ENCODE measurements at places on chromosomes 1 and 21. TPM values are rescaled to one million over a fixed set of nuclear protein-coding genes. Genes with fewer than 3 reads are reported as not detected.

GRCh38 chr1:156114919-156115513, 505 bp downstream of the LMNA start:
- DNase-seq: no peak

- no peak for DNase-seq
Measured at GRCh38 chr21:30326390-30326789, 6.3 kb upstream of the KRTAP26-1 start.

- no peak for DNase-seq
Measured at GRCh38 chr1:89611721-89612120, 21.2 kb upstream of the LRRC8C start.

- peak; percentile 25 for DNase-seq
Measured at GRCh38 chr1:196438329-196438728, 169.9 kb downstream of the KCNT2 start.

DNA sequence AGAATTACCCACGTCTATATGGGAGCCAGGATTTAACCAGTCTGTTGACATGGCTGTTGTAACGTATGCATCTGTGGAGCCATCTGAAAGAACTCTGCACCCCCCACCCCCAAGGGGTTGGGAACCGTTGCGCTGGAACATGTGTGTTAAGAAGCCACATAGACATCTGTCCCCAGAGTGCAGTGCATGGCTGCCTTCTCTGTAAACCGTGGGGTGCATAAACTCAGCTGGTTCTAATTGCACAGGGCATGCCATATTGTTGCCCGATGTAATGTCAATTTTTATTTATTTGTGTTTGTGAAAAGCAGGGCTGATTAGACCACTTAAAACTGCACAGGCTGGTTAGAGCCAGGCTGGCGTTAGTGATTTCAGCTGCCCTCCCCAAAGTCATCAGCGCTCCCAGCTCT, 70.1 kb upstream of the ROR1 start:
- no peak for DNase-seq

DNA sequence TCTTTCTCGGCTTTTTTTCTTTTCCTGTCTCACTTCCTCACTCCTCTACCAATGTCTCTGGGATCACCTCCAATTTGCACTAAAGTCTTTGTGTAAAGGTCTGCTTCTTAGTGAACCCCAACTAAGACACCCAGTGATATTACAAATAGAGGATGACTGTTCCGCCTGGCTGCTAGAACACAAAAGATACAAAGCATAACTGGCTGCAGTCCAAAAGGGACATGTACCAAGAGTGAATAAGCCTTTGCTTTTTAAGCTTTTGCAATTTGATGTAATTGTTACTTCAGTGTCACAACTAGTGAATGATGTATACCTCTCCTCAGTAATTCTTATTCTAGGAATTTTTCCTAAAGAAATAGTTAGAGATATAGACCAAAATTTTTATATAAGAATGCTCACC, 82.8 kb upstream of the BEND5 start:
- no peak for DNase-seq

- DNase-seq: no peak
Measured at GRCh38 chr1:161324020-161324419, 9.8 kb downstream of the SDHC start.

DNA sequence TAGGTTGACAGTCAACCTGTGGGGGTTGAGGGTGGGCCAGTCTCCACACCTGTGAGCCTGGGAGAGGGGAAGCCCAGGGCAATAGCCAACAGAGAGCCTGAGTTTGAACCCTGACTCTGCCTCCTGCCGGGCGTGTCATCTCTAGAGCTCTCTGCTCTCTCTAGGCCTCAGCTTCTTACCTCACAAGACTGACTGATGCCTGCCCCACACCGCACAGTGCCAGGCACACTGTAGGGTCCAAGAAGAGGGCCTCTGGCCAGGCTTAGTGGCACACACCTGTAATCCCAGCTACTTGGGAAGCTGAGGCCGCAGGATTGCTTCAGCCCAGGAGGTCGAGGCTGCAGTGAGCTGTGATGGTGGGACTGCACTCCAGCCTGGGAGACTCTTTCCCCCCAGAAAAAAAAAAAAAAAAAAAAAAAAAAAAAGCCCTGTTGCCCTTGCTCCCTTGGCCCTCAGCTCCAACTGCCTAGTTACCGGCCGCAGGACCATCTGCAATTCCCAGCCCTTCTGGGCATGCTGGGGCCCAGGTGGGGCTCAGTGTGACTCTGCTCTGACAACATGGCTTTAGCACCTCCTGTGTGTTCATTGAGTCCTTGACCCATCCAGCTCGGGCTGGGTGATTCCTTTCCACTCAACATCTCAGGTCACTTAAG, 25.1 kb downstream of the GRHL3 start:
- DNase-seq: no peak

DNA sequence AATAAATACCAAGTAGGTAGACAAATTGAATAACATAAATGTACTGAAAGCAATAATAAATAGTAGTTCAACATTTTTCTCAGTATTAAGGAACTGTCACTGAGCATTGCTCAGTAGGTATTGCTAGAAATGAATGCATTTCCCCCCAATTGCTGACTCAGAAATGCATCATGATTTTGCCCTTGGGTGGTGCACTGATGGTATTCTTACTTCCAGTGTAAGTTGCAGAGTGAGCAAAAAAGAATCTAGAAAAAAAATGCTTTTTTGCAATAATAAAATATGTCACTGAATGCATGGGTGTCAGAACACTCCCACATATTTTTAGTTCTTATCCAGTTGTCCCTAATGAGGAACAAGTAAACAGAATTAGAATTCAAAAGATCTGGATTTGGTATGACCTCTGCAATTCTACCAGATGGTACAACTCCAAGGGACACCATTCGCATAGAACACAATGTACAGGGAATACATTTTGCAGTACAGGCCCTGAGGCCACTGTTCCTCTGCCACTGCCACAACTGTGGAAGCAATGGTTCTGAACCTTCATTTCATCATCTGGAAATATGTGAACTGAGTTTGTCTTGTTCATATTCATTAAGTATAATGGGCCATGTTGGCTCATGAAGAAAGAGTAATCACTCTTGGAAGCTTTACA, 78.0 kb downstream of the ATP6V1G3 start:
- DNase-seq: no peak

- no peak for DNase-seq
Measured at GRCh38 chr1:44584167-44584566, 90.1 kb downstream of the TMEM53 start.

- DNase-seq: no peak
Measured at GRCh38 chr1:93678491-93678890, 3.1 kb downstream of the BCAR3 start.

DNA sequence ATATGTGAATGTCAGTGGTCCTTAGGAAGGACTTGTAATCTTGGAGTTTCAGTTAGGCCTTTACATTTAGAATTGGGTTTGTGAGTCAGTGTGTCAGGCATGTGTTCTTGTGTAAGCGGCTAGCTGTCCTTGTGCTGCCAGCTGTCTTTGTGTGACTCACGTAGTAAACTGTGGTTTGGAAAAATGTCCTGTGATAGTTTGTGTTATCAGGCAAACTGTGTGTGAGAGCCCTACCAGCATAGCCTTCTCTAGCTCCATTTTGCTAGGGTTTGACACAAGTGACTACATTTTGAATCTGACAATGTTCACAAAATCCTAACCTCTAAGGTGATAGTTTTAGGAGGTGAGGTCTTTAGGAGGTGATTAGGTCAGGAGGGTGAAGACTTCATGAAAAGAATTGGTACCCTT, 6.9 kb upstream of the SLC35D1 start:
- no peak for DNase-seq

- DNase-seq: no peak
Measured at GRCh38 chr21:45977396-45977795, 4.2 kb upstream of the COL6A1 start.

DNA sequence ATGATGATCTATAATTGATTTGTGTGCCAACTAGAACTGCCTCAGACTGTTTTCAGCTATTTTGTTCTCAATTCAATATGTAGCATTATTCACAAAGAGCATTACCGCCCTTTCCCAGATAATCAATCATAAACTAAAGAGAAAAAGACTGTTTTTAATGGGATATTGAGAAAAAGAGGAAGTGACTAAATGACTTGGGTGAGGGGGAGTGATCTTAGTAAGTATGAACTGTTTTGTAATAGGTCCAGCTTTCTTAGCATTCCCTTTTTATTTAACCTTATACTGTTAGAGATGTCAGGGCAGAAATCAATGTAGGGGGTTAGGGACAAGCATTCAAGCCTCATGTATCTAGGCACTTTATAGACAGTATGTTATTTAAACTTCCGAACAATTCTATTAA, 157.8 kb upstream of the DPYD start:
- DNase-seq: no peak

- no peak for DNase-seq
Measured at GRCh38 chr1:168989985-168990384, 116.5 kb upstream of the ATP1B1 start.

- DNase-seq: no peak
Measured at GRCh38 chr1:228210076-228210651, 2.3 kb downstream of the OBSCN start.

GRCh38 chr1:147768101-147768500, 7.7 kb upstream of the GJA5 start:
- DNase-seq: no peak

DNA sequence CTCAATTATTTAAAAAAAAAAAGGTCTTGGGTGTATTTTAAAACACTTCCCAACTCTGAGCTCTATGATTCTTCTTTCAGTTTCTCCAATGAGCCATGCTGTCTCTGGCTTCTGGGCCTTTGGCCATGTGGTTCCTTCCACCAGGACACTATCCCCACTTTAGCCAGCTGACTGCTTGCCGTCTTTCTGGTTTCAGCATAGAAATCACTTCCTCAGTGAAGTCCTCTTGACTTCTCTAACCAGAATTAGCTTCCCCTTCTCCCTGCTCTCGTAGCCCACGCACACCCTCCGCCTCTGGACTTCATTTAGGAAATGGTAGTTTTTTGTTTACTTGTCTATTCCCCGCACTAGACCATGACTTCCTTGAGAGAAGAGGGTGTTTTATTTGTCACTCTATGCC, 1.1 kb upstream of the DIO1 start:
- no peak for DNase-seq

DNA sequence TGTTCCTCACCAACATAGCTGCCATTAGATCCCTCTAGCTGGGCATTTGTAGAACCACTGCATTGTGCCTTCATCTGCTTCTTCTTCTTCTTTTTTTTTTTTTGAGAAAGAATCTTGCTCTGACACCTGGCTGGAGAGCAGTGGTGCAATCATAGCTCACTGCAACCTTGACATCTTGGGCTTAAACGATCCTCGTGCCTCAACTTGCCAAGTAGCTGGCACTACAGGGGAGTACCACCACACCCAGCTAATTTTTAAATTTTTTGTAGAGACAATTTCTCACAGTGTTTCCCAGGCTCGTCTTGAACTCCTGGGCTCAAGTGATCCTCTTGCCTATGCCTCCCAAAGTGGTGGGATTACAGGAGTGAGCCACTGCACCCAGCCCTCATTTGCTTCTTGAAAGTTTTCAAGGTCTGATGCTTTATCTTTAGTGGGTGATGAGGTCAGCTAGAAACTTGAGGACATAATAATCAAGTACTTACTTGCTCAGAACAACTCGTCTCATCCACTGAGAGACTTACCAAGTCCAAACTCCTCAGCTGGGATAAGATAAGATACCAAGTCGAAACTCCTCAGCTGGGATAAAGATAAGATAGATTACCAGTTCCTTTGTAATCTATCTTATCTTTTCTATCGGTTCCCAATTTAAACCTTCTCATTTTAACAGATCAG, 71.5 kb downstream of the MACF1 start:
- DNase-seq: no peak

GRCh38 chr1:243393096-243393495, 137.3 kb downstream of the SDCCAG8 start:
- no peak for DNase-seq

- DNase-seq: no peak
Measured at GRCh38 chr1:4003846-4004505, 103.9 kb upstream of the C1orf174 start.

GRCh38 chr1:207010726-207011125, 21.8 kb downstream of the C1orf116 start:
- no peak for DNase-seq

GRCh38 chr1:220783453-220783852, 3.3 kb upstream of the MTARC1 start:
- DNase-seq: no peak

- DNase-seq: no peak
Measured at GRCh38 chr1:81733480-81733879, 67.3 kb upstream of the ADGRL2 start.

DNA sequence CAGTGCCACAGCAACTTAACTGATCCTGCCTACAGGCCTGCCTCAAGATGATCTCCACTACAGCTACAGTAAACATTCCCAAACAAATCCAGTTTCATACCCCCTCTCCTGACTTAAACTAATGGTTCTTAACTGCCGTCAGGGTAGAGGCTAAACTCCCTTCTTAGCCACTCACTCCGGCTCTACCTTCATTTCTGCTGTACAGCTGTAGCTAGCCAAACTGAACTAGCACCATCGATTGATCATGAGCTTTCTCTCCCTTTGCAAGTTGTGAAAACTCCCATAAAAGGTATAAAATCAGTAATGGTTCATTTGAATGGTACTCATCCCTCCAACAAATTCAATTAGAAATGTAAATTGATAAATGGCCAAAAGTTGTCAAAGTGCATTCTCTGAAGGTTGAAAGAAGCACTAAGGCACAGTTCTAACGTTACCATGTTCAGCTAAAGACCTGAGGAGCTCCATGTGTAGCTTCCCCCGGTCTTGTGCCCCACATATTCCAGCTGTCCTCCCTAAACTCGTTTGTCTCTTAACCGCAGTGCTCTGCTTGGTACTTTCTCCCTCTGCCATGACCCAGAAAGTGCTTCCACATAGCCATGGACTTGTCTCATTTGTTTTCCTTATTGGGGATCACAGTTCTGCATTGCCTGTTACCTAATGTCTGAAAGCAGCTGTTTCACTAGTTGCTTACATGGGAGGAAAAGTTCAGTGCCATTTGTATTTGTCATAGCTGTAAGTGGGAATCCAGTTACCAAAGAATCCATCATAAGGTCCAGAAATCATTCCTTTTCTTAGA, 49.8 kb downstream of the DHX9 start:
- DNase-seq: no peak

GRCh38 chr1:212479188-212479587, 46.5 kb downstream of the NENF start:
- no peak for DNase-seq

DNA sequence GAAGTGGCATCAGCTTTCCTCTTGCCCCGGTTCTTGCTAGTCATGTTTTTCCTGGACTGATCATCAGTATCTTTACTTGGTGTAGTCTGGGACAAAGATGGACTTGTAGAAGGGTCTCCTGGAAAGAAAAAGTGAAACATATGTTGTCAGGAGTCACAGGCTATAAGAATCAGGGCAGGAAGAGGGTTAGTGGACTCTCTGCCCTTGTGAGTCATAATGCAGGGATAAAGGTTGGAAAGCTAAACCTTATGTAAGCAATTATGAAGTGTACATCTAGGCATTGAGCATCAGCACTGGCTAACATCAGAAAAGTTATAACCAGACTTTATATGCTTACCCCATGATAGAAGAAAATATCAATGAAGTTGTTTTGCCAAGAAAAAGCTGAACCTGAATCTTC, 51.2 kb downstream of the XKR8 start:
- no peak for DNase-seq

The PLA2G2D gene
- total RNA-seq: 0.52 TPM

The CASZ1 gene
- total RNA-seq: 1.8 TPM

The ATP6V1G3 gene
- not detected for total RNA-seq

The LCE2C gene
- not detected for total RNA-seq

The CXADR gene
- 3.2 TPM for total RNA-seq

The MYBPH gene
- total RNA-seq: 0.99 TPM

The ADCY10 gene
- total RNA-seq: 0.09 TPM

The CRYAA gene
- not detected for total RNA-seq

The LCE3E gene
- total RNA-seq: not detected

Measured in thymus (tissue), 14 donors.